ENCODE measurements at places on chromosomes 7 and 10.
A peak's percentile ranks its signal among the peaks of the same experiment; 100 is the strongest.

GRCh38 chr7:22356010-22356691 is 803 bp downstream of the RAPGEF5 start:
- DNase-seq: peak; percentile 28

DNA sequence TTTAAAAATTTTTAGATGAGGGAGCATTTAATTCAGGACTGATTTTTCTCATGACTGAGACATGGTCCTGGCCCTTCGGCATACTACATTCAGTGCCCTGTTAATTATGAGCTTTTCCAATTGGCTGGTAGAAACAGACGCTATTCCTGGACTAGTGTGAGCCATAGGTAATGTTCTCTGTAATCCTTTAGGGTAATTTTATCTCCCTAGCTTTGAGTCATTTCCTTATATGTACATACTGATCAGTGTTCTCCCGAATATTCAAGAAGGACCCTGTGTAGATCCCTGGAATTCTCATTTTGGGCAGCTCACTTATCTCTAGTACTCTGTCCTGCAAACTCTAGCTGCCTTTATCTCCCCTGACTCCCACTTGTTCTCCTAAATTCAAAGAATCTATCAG is 92.6 kb upstream of the NPY start:
- no peak for DNase-seq

DNA sequence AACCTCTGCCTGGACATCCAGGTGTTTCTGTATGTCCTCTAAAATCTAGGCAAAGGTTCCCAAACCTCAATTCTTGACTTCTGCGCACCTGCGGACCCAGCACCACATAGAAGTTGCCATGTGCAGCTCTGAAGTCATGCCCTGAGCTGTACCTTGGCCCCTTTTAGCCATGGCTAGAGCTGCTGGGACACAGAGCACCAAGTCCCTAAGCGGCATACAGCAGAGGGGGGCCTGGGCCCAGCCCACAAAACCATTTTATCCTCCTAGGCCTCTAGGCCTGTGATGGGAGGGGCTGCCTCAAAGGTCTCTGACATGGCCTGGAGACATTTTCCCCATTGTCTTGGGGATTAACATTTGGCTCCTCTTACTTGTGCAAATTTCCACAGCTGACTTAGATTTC is 14.6 kb downstream of the TMEM243 start:
- no peak for DNase-seq

DNA sequence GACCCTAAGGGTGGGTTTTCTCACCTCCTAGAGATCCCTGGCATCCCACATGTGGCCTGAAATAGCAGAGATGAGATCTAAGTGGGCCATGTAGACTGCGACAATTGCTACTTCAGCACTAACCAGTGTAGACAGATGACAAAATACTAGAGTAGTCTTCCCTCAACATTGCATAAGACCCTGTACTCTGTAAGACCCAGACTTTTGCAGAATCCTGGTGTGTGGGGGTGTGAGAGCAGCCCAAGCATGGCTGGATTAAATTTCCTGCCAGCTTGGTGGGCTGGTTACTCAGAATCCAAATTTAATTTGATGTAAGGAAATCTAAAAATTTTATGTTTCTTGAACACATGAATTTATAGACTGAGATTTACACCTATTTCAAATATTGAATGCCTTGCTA is 88.3 kb downstream of the ZNF365 start:
- no peak for DNase-seq

- DNase-seq: no peak
Observed at GRCh38 chr10:81008726-81009125, 471.0 kb downstream of the SH2D4B start.

DNA sequence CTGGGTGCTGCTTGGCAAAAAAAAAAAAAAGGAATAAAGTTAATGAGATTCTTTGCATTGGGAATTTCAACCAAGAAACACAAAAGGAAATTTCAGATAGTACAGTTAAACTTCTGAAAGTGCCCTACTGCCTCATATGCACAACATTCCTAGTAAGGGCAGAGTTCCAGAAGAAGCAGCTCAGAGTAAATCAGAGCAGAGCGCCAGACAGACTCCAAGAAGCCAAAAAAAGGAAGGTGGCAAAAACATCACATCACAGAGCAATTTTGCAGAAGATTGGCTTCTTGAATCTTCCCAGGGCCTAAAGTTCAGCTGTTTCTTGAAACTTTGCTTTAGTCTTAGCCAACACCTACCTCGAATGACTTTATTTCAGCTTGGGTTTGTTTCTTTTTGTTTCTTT is 544.1 kb downstream of the XPNPEP1 start:
- DNase-seq: no peak

DNA sequence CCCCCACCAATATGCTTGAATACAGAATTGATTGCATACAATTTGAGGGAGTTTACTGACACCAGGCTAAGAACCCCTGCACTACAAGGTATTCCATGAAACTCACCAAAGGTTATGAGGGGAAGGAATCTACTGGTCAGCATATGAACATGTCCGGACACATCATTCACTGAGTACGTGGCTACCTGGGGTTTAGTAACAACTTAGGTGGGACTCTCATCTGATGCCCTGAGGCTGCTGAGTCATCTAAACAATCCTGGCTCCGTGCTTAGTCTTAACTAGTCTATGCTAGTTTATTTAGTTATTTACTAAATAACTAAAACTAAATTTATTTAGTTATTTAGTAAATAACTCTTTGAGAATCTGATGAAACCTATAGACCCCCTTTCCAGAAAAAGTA is 11.3 kb downstream of the PI4K2A start:
- no peak for DNase-seq

DNA sequence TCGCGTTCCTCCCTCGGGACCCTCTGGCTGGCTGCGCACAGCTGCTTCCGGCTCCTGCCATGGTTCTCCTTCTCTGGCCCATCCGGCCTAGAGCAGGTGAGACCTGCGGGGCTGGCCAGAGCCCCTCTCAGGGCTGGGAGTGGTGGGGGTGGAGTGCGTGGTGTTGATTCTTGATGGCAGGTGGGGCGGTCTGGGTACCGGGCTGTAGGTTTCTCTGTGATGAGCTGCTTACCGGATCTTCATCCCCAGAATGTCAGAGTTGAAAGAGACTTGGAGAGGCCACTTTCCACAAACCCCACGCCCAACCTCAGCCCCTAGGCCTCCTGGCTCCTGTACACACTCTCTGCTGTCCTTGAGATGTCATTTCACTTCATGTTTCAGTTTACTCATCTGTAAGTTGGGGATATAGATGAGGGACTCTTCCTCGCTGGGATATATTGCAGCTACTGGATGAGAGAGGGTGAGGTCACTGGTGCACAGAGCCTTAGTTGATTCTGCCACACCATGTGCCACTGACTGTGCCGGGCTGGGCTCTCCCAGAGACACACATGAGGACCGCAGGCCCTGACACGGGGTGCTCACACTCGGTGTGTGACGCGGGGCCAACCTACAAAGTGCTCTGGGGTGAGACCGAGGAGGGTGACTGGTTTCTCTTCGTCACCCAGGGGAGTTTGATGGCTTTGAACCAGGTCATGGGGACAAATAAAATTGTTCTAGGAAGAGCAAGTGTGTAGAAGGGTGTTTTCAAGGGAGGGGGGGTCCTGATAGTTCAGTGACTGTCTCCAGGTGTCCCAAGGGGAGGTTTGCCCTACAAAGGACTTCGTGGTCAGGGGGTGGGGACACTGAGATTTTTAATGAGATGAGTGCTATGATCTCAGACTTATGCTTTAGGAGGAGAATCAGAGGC is 29.5 kb downstream of the ZNF775 start:
- no peak for DNase-seq

- DNase-seq: no peak
Observed at GRCh38 chr10:17965649-17966235, 14.0 kb downstream of the SLC39A12 start.

GRCh38 chr7:77481615-77482014 is 55.5 kb upstream of the PTPN12 start:
- peak; percentile 81 for DNase-seq

DNA sequence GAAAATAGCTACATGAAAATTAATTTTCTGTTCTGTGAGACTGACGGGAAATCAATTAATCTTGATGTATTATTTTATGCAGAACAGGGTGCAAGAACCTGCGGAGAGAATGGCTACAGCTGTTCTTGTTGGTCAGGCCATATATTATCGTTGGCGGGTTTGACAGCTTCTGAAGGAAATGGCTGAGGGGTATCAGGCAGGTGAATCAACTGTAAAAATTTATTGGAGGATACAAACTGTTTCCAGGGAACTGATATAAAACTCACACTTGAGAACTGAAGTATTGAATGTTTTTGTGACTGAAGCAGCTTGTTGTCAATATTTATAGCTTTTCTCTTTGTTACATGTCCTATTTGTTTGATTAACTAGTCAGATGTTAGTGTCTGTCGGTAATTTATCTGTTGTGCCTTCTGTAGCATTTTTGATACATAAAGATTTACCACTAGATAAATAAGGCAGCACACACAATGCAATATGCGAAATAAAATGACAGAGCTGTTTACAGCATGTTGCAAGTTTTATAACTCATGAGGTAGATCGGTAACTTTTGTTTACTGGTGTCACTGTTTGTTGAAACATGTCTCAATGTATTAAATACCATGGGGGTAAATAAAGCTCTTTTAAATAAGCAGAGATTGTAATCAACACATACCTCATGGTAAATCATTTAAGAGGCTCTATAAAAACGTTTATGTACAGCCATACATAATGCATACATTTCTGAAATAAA is 308.2 kb downstream of the LRMDA start:
- DNase-seq: no peak

DNA sequence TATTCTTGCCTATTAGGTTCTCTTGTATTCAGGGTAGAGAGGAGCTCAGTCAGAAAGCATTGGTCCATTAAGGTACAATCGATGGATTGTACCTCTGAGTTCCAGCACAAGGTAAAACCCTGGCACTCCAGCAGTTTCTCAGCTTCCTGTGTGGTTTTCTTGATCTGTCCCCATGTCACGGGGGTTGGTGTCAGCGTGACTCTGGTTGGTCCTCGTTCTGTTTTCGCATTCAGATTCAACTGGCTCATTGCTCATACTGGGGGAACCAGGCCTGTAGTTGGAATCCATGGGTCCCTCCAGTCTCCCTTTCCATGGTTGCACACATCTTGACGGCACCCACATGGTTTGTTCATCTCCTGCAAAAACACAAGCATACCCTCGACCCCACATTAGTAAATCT is 32.7 kb upstream of the RASGEF1A start:
- no peak for DNase-seq

All from stomach (tissue), 19 donors.